ENCODE measurements at places on chromosomes 2 and 18.

- no peaks in the 10 kb centered on the region for H3K27me3 ChIP-seq
- no peak overlapping the region for H3K27ac ChIP-seq
- DNase-seq, result no peak
- H3K4me3 ChIP-seq, result no peak overlapping the region
- H3K36me3 ChIP-seq, result no peaks in the 10 kb centered on the region
Observed at GRCh38 chr2:36165132-36165531, 190.4 kb upstream of the CRIM1 start.

GRCh38 chr2:239876271-239876947, 148.7 kb downstream of the NDUFA10 start:
- peaks cover 11% of the 10 kb centered on the region for H3K4me1 ChIP-seq
- H3K27ac ChIP-seq, result no peak overlapping the region
- no peak overlapping the region for H3K4me3 ChIP-seq
- DNase-seq, result no peak

DNA sequence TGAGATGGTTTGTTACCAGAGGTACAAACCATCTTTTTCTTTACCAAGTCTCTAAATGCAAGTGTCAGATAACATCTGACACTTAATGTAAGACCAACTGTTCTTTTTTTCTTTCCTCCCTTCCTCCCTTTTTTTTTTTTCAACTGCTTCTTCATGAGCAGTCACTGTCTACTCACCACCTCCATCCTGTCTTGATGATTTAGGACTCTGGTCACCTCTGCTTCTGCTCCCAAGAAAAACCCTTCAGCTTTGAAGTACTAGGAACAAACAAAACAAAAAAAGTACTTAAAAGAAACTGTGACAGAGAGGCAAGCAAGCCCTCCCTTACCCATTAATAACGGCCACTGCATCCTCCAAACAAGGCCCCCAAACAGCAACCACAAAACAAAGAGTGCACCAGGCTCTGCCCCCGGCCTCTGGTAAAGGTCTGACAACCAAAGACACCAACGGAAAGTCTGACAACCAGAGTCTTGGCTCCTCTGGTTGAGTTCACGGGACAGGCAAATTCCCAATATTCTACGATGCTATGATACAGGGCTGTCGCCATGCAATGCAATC, 141.0 kb downstream of the ARL4C start:
- H3K36me3 ChIP-seq, result no peaks in the 10 kb centered on the region
- no peak overlapping the region for H3K27ac ChIP-seq
- no peak overlapping the region for H3K4me3 ChIP-seq
- no peak for DNase-seq

- no peaks in the 10 kb centered on the region for H3K27me3 ChIP-seq
- no peaks in the 10 kb centered on the region for H3K4me1 ChIP-seq
- no peak overlapping the region for H3K4me3 ChIP-seq
- DNase-seq, result no peak
- H3K27ac ChIP-seq, result no peak overlapping the region
- no peaks in the 10 kb centered on the region for H3K36me3 ChIP-seq
Observed at GRCh38 chr2:144048631-144049060, 471.3 kb downstream of the ZEB2 start.

- DNase-seq, result no peak
- no peaks in the 10 kb centered on the region for H3K4me1 ChIP-seq
- H3K36me3 ChIP-seq, result no peaks in the 10 kb centered on the region
- H3K27ac ChIP-seq, result no peak overlapping the region
- H3K4me3 ChIP-seq, result no peak overlapping the region
Observed at GRCh38 chr18:310042-310441, 42.2 kb upstream of the THOC1 start.
